ENCODE measurements at places on chromosomes 13 and 19. TPM values are rescaled to one million over a fixed set of nuclear protein-coding genes. Genes with fewer than 3 reads are reported as not detected.
A peak's percentile ranks its signal among the peaks of the same experiment; 100 is the strongest.

DNA sequence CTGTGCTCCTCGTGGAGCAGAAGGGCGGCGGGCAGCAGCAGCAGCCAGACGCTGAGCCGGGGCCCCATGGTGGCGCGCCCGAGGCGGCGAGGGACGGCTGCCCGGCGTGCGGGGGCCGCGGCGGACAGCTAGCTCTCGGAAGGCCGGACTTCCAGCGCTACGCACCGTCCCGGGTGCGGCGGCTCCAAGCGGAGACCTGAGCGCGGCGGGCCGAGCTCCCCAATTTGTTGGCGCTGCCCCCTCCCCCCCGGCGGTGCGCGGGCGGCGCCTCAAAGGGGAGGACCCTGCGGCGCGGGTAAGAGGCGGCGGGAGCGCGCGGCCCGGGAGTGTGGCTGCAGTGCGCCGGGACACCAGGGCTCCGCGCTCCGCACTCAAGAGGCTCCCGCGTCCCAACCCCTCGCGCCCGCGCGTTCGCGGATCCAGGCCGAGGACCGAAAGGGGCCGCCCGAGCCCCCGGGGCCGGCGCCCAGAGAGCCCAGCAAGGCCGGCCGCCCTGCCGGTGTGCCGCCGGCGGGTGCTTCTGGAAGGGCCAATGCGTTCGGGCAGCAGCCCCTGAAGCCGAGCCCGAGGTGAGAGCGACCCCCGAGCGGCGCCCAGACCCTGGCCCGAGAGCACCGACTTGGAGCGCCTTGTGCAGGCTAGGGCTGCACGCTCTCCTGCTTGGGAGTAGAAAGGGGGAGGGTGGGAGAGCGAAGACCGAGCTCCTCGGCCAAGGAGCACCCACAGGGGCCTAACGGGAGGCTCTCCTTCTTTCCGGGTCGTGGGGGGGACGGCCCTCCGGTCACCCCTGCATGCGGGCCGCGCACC is at the start of the genes COL4A1 and COL4A2:
Gene COL4A1 (minus strand): TSS at position 198 of the 807 bp plus-strand sequence. CDS start 130 bp downstream, at position 68.
Gene COL4A2 (plus strand): TSS at position 325 of the 807 bp plus-strand sequence. CDS start 620 bp downstream, outside the sequence.
- DNase-seq: peak; percentile 65
- H3K27me3 ChIP-seq: no peaks in the 10 kb centered on the region
- peaks cover 42% of the 10 kb centered on the region for H3K4me1 ChIP-seq
- peak within 1 kb of the TSS; percentile 49 for H3K27ac ChIP-seq
- peak within 1 kb of the TSS; percentile 72 for H3K4me3 ChIP-seq
- H3K36me3 ChIP-seq: no peaks in the 10 kb centered on the region

GRCh38 chr19:3125900-3126524 is 9.8 kb upstream of the GNA15 start:
- H3K27ac ChIP-seq: no peak overlapping the region
- H3K4me3 ChIP-seq: no peak overlapping the region
- no peaks in the 10 kb centered on the region for H3K4me1 ChIP-seq
- no peaks in the 10 kb centered on the region for H3K36me3 ChIP-seq
- peak; percentile 65 for DNase-seq
- no peaks in the 10 kb centered on the region for H3K27me3 ChIP-seq

DNA sequence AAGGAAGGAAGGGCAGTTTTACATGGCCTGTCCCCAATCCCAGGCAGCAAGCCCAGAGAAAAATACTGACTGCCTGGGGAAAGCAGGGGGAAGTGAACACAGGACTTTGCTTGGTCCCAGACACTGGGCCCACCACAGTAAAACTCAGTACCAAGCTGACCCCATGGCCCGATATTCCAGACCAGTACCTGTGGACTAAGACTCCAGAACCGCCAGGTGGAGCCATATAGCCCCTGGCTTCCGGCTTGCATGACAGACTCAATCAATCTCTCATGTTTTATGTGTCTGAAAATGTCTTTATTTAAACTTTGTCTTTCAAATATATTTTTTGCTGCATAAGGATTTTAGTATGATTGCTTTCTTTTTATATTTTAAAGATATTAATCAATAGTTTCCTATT is 767.9 kb upstream of the SLITRK6 start:
- H3K36me3 ChIP-seq: no peaks in the 10 kb centered on the region
- no peak overlapping the region for H3K27ac ChIP-seq
- H3K27me3 ChIP-seq: no peaks in the 10 kb centered on the region
- peaks cover 42% of the 10 kb centered on the region for H3K4me1 ChIP-seq

DNA sequence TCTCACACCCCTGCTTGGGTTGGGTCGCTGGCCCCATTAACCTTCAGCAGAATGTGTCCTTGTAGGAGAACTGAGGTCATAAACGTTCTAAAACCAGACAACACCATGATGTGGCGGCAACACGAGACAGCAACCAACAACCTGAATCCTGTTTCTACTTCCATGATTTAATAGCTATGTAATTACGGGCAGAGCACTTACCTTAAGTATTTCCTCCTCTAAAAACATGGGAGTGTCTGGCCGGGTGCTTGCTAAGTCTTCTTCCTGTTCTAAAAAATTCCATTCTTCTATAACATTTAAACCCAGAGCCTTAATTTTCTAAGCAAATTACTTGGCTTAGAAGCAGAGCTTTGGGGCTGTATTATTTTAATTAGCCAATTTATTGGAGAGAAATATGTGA is 33.5 kb upstream of the IRS2 start:
- H3K4me3 ChIP-seq: no peak overlapping the region
- no peak for DNase-seq
- H3K4me1 ChIP-seq: peaks cover 19% of the 10 kb centered on the region
- H3K27ac ChIP-seq: no peak overlapping the region

GRCh38 chr19:40740747-40741146 is 9.5 kb downstream of the ACTMAP start:
- no peak overlapping the region for H3K27ac ChIP-seq
- no peaks in the 10 kb centered on the region for H3K27me3 ChIP-seq
- H3K4me3 ChIP-seq: no peak overlapping the region
- H3K36me3 ChIP-seq: peaks cover 7% of the 10 kb centered on the region
- H3K4me1 ChIP-seq: no peaks in the 10 kb centered on the region
- DNase-seq: no peak

- H3K36me3 ChIP-seq: no peaks in the 10 kb centered on the region
- H3K27ac ChIP-seq: no peak overlapping the region
- H3K4me3 ChIP-seq: peak overlapping the region; percentile 50
- H3K27me3 ChIP-seq: no peaks in the 10 kb centered on the region
- DNase-seq: no peak
Measured at GRCh38 chr13:27455331-27455855, 5.0 kb upstream of the MTIF3 start.

DNA sequence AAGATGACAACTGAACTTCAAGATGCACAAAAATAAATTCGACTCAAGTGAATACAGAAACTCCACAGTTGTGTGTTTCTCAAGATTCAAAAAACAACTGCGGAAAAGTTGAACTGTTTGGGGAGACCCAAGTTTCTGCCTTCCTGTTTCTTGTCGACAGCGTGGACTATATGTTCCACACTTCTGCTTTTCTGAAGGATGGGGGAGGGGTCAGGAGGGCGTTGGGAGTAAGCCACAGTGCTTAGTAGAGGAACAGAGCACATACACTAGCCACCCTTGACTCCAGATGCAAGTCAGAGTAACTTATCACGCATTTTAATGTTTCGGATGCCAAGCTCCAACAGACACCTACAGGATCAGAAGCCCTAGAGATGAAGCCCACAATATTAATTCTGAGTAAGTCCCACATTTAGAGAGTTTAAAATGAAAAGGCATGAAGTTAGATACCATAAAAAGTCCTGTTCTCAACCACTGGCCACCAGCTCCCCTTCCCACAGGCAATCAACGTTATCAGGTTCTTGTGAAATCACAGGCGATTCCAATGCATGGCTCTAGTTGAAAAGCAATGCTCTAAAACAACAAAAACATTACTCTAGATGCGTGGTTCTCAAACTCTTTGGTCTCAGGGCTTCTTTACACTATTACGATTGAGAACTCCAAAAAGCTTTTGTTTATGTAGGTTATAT is 4.2 kb downstream of the TUBGCP3 start:
- H3K27ac ChIP-seq: no peak overlapping the region
- no peaks in the 10 kb centered on the region for H3K36me3 ChIP-seq
- DNase-seq: no peak
- H3K4me1 ChIP-seq: peaks cover 17% of the 10 kb centered on the region
- H3K27me3 ChIP-seq: no peaks in the 10 kb centered on the region

DNA sequence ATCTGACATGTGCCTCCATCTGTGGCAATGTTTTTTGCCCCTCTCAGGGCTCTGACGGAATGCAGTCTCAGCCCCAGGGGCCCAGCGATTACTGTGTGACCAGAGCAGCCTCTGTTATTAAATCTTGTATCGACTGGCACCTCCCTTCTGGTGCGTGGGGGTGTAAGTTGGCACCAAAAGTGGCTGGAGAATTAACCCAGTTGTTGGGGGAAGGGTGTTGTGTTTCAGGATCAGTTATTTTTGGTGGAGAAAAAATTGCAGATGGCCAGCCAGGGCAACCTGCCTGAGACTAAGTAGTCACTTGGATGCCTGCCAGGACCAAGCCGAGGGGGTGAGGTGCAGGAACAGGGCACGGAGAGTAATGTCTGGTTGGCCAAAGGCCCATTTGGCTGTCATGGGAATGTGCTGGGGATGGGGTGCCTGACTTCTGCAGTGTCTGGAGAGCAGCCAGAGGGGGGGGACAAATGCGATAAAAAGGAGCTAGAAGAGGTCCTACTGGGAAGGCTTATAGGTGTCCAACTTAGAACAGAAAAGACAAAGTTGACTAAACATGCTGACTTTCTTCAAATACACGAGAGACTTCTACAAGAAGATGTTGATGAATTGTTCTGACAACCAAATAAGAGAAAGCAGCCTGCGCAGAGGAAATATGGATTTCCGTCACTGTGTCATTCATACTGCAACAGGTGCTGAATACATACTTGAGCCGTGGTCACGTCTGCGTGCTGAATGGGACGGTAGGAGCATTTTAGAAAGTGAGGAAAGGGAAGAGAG is 69.8 kb downstream of the SIAH3 start:
- peak; percentile 2 for DNase-seq
- H3K36me3 ChIP-seq: no peaks in the 10 kb centered on the region
- no peaks in the 10 kb centered on the region for H3K4me1 ChIP-seq
- no peak overlapping the region for H3K4me3 ChIP-seq
- no peak overlapping the region for H3K27ac ChIP-seq
- H3K27me3 ChIP-seq: no peaks in the 10 kb centered on the region

DNA sequence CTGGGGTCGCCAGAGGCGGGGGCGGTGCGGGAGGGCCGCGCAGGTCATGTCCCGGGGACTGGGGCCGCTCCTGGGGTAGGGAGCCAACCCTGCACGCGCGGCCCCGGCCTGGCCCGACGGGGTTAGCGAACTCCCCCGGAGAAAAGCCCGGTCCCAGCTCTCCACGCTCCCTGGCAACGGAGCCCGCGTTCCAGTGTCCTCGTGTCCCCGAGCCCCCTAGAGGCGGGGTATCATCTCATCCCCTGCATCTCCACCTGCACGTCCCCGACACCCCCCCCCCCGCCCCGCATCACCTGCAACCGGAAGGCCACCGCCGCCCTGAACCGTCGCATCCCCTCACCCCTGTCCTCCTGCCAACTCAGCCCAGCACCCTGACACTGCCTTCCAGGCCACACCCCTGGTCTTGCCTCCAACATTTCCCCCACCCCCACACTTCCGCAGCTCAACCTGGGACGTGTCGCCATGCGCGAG is 2.7 kb downstream of the WDR88 start:
- H3K27me3 ChIP-seq: no peaks in the 10 kb centered on the region
- H3K36me3 ChIP-seq: no peaks in the 10 kb centered on the region
- H3K4me3 ChIP-seq: no peak overlapping the region
- H3K27ac ChIP-seq: no peak overlapping the region

DNA sequence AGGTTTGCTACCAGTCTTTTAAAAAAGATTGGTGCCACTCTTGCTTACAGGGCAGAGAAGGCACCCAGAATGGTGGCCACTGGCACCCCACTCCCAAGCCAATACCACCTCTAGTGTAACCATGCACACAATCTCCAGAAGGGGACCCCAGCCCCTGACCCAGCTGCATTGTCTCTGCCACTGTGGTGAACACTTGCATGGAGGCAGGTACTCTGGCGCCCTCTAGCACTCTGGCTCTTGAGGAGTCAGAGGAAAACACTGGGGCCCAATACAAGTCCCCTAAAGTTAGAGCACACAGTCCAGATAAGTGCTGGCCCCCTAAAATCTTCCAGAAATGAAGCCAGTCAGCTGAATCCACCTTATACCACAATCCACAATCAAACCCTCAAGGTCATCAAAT is 6.0 kb downstream of the ERVV-1 start:
- no peak overlapping the region for H3K4me3 ChIP-seq
- H3K27ac ChIP-seq: no peak overlapping the region
- DNase-seq: no peak
- H3K27me3 ChIP-seq: no peaks in the 10 kb centered on the region
- no peaks in the 10 kb centered on the region for H3K36me3 ChIP-seq

DNA sequence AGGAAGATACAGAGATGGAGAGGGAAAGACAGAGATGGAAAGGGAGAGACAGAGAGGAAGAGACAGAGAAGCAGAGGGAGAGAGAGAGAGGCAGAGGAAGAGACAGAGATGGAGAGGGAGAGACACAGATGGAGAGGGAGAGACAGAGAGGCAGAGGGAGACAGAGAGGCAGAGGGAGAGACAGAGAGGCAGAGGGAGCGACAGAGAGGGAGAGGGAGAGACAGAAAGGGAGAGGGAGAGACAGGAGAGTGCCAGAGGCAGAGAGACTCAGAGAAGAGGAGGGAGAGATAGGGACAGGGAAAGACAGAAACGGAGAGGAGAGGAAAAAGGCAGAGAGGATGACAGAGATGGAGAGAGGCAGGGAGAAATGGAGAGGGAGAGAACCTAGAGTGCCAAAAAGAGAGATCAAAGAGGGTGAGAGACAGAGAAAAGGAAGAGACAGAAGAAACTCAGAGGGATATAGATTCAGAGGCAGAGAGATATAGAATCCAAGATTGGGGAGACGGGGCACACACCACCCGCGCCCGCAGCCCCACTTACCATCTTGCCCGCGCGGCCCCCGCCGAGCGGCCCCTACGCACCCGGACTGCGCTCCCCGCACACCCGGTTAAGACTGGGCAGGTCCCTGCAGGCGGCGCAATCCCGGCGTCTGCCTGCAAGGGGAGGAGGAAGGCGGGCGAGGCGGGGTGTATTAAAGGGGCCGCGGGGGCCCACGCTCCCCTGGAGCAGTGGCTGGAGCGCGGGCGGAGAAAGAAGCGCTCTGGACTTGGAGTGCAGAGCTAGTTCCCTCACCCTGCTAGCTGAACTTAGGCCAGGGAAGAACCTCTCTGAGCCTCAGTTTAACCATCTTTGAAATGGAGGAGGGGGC is 10.7 kb downstream of the TM6SF2 start:
- no peak for DNase-seq
- no peak overlapping the region for H3K27ac ChIP-seq
- no peaks in the 10 kb centered on the region for H3K36me3 ChIP-seq
- H3K4me3 ChIP-seq: no peak overlapping the region
- H3K27me3 ChIP-seq: peaks cover 14% of the 10 kb centered on the region
- no peaks in the 10 kb centered on the region for H3K4me1 ChIP-seq

The KIR2DL3 gene
- total RNA-seq: not detected

The TMEM38A gene
- total RNA-seq: 11.0 TPM

The PCDH9 gene
- total RNA-seq: 0.63 TPM

The IFNL2 gene
- not detected for total RNA-seq

The SYDE1 gene
- total RNA-seq: 20.3 TPM

The SIGLEC5 gene
- not detected for total RNA-seq

Measured in PC-3 (cell line).